GM04503 (cell line): ENCODE measurements at places on chromosomes 7 and 10.

DNA sequence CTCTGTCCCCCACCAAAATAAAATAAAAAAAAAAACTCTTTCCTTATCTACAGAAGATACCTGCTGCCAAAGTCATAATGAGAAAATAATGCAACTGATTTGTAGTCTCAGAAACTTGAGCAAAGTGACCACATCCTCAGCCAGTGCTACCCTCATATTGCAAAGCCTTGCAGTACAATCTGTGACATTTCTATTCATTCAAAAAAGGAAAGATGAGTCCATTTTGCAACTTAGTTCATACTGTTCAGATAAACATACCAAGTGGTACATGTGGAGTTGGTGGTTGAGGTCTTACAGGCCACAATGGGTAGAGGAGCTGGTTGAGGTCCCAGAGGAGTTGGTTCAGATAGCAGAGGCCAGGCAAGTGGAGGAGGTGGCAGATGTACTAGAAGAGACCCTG, 6.5 kb upstream of the EIF5AL1 start:
- no peak for DNase-seq

DNA sequence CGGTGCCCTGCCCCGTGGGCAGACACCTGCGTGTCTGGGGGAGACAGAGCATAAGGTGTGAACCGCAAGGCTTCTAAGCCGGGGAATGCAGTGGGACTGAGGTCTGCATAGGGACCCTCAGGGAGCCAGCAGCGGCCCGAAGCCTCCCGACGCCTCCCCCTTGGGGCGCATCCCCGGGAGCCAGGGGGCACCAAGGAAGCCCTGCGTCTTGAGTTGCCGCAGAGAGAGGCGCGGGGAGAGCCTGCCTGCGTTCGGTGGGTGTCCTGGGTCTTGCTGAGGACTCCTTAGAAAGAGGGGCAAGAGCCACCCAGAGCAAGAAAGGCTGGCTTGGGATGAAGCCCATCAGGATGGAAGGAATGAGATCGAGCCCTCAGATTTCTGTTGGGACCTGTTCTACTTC, 18.2 kb upstream of the UNCX start:
- DNase-seq, result no peak

DNA sequence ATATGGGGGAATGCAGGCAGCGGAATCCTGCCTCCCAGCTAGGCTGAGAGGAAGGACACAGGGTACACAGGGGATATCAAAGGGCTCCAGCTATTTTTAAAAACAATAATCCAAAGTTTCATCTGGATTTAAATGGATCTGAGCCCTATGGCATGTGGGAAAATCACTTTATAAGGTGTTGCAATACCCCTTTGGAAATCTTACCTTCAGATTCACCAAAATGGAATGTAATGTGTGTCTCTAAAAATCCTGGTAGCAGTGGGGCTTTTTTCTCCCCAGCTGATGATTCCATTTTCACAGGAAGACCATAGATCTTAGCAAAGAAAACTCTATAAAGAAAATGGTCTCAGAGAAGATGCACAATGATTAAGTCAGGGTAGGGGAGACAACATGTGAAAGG, 722.2 kb downstream of the PARD3 start:
- DNase-seq, result no peak

DNA sequence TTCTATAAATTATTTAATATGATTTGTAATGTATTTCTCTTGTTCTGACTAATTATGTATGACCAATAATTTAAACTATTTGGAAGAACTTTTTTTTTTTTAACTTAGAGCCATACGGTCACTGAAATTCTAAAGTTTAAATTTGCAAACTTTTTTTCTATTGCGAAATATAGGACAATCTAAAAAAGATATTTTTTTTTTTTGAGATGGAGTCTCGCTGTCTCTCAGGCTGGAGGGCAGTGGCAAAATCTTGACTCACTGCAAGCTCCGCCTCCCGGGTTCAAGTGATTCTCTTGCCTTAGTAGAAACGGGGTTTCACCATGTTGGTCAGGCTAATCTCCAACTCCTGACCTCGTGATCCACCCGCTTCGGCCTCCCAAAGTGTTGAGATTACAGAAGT, 130.5 kb downstream of the CPED1 start:
- DNase-seq, result no peak

DNA sequence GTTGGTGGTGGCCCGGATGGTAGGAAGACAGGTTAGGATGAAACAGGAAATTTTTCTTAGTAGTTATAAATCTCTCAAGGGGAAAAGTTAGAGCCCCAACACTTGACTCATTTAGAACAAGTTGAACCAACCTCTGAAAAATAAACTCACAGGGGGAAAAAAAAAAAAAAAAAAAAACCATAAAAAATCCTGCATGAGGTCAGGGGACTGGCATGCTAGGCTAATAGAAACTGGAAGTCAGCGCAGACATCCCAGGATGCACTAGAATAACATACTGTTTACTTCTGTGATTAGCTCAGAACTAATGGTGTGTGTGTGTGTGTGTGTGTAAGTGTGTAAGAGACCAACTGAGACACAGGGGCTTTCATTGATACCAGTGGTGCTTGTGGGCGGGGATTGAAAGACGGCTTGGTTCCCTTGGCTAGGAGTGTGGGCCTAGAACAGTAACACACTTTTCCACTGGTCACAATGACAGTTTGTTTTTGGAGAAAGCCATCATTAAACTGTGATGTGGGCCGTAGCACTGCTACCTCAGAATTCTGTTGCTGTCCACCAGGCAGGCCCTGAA, 491.6 kb upstream of the GALNT17 start:
- peak; percentile 35 for DNase-seq

- DNase-seq, result no peak
Measured at GRCh38 chr7:95723583-95724180, 48.7 kb upstream of the DYNC1I1 start.

DNA sequence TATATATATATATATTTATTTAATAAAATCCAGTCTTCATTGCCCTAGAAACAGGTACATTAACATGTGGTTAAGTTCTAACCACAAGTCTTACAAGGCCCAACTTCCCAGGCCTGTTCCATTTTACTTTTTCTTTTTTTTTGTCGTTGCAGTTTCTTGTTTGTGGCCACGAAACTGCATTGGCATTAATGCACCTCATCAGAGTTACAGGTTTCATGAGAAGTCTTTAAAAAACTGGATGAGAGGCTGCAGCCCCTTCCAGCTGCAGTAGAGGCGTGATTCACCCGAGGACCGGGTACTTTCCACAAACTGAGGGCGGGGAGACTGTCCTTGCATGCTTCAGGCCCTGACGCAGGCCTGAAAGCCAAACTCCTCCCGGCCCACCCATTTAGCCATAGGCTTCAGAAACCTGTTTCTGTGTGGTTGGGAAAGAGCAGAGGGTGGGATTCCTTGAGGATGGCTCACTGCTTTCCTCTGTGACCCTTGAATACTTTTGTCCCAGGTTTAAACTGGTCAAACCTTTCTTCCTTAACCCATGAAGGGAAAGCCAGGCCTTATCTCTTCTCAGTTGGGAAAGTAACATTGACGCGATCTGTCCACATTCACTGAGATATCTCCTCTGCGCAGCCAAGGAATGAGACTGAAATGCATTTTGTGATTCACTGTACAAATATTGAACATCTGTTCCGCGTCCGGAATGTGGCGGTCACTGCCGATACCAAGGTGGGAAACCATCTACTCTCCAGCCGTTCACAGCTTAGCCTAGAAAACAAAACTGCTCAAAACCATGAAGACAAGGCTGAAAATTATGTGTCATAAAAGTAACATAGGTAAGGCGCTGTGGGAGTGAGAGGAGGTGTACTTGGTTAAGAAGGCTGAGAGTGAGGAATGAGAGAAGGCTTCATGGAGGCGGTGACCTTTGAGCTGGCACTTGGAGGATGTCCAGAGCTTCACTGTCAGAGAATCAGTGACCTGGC, 311.7 kb downstream of the GATA3 start:
- no peak for DNase-seq

DNA sequence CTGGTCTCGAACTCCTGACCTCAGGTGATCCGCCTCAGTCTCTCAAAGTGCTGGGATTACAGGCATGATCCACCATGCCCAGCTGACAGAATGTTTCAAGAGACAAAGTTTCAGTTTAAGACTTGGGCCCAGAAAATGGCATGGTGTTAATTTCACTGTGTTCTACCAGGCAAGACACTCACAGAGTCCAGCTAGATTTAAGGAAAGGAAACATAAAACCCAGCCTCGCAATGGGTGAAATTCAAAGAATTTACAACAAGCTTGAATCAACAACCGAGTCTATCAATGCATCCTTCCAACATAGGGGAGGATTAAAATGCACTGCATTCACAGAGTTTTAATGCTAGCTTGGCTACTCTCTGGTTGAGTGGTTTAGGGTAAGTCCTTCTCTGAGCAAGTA, 764.0 kb downstream of the XPNPEP1 start:
- DNase-seq, result no peak

DNA sequence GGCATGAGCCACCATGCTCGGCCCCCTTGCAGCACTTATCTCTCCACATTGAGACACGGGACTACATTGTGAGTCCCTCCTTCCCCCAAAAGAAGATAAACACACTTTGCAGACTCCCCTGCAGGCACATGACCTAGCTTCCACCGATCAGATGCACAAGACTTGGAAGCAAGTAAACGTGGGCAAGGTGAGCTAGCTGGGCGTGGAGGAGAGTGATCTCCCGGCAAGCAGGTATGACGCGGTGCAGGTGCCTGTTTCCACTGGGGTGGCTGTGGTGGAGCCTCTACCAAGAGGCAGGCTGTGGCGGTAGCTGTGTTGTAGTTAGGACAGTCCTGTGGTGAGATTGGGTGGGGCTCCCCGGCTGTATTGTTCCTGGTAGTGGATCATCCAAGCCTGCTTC, 7.7 kb upstream of the COMTD1 start:
- no peak for DNase-seq

DNA sequence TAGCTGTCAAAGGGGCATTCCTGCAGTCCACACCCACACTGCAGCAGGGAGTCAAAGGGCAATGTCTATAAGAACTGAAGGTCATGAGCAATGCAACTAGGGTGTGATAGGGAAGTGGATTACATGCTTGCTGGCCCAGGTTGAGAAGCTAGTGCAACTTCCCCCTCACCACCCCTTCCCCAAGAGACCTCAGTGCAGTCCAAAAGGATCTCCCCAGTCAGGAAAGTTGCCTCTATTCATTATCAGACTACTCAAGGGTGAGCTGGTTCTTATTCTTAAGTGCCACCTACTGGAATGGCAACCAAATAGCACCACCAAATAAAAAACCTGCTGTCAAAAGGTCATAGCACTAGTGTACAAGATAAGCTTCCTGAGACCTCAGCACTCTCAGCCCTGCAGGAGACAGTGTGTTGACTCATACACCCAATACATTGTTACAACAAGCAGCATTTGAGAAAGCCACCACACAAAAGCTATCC, 28.2 kb downstream of the MTERF1 start:
- no peak for DNase-seq

DNA sequence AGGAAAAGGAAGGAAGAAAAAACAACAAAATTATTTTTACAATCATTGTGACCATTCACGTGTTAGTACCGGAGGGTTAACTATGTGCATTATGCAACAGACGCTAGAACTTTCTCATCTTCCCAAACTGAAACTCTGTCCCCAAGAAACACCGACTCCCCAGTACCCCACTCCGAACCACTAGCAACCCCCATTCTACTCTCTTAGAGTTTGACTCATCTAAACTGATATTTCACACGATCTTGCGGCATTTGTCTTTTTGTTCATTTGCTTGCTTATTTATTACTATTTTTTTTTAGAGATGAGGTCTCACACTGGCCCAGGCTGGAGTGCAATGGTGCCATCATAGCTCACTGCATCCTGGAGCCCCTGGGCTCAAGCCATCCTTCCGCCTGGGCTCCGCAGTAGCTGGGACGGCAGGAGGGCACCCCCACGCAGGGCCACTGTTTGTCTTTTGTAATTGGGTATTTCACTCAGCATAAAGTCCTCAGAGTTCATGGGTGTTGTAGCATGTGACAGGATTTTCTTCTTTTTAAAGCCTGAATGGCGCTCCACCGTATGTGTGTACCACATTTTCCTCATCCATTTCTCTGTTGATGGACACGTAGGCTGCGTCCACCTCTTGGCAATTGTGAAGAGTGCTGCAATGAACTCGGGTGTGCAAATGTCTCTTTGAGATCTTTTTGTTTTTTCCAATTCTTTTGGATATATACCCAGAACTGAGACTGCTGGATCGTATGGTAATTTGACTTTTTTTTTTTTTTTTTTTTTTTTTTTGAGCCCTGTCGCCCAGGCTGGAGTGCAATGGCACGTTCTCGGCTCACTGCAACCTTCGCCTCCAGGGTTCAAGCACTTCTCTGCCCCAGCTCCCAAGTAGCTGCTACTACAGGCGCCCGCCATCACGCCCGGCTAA, 9.5 kb downstream of the MNX1 start:
- DNase-seq, result no peak

GRCh38 chr10:6310977-6311376, 108.2 kb downstream of the PFKFB3 start:
- no peak for DNase-seq

DNA sequence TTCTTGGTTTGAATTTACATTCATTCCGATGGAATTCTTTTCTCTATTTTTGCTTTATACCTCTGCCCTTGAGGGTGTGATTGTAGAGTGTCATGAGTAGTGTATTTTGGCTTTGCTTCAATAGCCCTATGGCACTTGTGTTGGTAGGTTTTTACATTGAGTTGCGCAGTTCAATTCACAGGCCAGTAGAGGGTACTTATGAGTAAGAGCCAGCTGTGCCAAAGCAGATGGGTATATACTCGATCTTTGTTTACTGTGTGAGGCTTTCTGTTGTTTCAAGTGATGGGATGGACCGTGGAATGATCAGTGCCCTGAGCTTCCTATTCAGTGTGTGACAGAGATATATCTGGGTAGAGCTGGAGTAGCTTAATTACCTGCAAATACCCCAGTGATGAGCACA, 4.3 kb upstream of the AKR1C3 start:
- DNase-seq, result no peak

DNA sequence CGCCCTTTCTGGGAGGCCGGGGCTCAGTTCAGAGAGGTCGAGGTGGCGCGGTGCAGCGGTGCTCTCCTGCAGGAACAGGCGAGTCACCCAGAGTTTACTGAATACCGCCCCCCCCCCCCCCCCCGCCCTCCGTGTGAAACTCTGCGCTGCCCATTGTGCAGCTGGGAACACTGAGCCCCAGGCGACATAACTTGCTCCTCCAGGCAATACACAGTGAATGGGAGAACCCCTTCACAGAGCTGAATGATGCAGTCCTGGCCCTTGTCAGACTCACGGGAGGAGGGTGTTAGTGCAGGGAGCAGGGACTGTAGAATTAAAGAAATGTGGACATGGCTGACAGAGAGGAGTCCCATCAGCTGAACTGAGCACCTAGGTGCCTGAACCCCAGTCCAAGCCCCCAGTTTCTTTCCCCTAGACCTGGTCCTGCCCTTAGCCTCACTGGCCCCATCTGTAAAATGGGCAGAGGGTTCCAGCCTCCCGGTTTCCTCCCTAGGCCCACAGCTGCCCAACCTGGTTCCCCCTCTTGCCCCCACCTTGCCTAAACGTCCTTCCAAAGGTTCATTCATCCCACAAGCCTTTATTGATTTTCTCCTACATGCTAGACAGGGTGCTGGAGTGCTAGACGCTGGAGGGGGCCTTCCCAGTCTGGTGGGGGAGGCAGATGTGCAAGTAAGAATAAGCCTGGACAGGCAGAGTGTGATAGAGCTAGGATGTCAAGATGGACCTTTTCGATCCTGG, 869 bp upstream of the LOXL4 start:
- no peak for DNase-seq

- no peak for DNase-seq
Measured at GRCh38 chr7:48299580-48300169, 128.4 kb downstream of the ABCA13 start.
